T-helper 17 cell (primary cell): ENCODE measurements at places on chromosomes 16 and 17. TPM values are rescaled to one million over a fixed set of nuclear protein-coding genes. Genes with fewer than 3 reads are reported as not detected.
A peak's percentile ranks its signal among the peaks of the same experiment; 100 is the strongest.

NDUFB10 gene
- total RNA-seq: 57.7 TPM

KRT27 gene
- not detected for total RNA-seq

- no peaks in the 10 kb centered on the region for H3K36me3 ChIP-seq
- no peaks in the 10 kb centered on the region for H3K27me3 ChIP-seq
These were observed 697 bp downstream of the CTF1 start for GRCh38 chr16:30896889-30897733.

GRCh38 chr17:5591966-5592365 lies 7.7 kb upstream of the NLRP1 start:
- H3K4me3 ChIP-seq: no peak overlapping the region
- DNase-seq: no peak
- H3K27me3 ChIP-seq: peaks cover 31% of the 10 kb centered on the region
- no peak overlapping the region for H3K27ac ChIP-seq
- peaks cover 6% of the 10 kb centered on the region for H3K4me1 ChIP-seq

- H3K4me3 ChIP-seq: peak overlapping the region; percentile 2
- peaks cover 14% of the 10 kb centered on the region for H3K4me1 ChIP-seq
- no peaks in the 10 kb centered on the region for H3K27me3 ChIP-seq
- peaks cover 3% of the 10 kb centered on the region for H3K36me3 ChIP-seq
These were observed 681.7 kb downstream of the MAF start for GRCh38 chr16:78918805-78919305.

DNA sequence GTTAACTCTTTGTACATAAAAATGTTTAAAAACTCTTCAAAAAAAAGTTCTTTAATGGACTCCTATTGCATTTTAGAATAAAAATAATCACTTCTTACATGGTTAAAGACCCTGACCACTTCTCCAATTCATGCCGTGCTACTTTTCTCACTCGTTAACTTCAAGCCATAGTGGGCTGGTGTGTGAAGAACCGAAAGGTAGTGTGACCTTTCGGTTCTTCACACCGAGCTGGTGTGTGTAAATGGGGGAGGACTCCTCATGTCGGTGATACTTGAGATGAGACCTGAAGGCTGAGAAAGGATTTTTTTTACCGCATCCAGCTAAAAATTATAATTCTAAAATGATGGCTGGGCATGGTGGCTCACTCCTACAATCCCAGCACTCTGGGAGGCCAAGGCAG lies 22.1 kb downstream of the RFFL start:
- peaks cover 35% of the 10 kb centered on the region for H3K4me1 ChIP-seq
- H3K27ac ChIP-seq: no peak overlapping the region
- H3K27me3 ChIP-seq: no peaks in the 10 kb centered on the region
- DNase-seq: no peak

DNA sequence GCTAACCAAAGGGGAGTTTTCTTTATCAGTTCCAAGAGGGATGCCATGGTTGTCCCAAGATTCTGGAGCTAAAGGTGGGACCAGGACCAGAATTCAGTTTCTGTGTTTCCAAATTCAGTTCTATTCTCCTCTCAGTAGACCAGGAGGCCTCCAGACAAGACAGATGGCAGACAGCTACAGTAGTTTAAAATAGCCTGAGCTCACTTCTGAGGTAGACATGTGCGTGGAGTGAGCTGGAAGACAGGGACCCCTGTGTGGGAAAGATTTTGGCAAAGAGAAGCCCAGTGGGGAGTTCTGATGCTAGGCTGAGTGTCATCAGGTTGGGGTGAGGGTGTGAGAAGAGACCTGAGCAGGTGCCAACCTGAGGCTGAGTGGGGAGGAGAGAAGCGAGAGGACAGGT lies 95.4 kb downstream of the PRKCB start:
- H3K27ac ChIP-seq: no peak overlapping the region
- H3K27me3 ChIP-seq: no peaks in the 10 kb centered on the region
- DNase-seq: no peak
- H3K4me3 ChIP-seq: peak overlapping the region; percentile 15

GRCh38 chr17:67511804-67512203 lies 134.7 kb downstream of the PITPNC1 start:
- H3K27ac ChIP-seq: no peak overlapping the region
- no peaks in the 10 kb centered on the region for H3K27me3 ChIP-seq
- peaks cover 2% of the 10 kb centered on the region for H3K36me3 ChIP-seq
- peaks cover 28% of the 10 kb centered on the region for H3K4me1 ChIP-seq

GRCh38 chr17:30381340-30381659 lies 2.6 kb downstream of the CPD start:
- no peak overlapping the region for H3K27ac ChIP-seq
- H3K27me3 ChIP-seq: no peaks in the 10 kb centered on the region
- DNase-seq: no peak
- peak overlapping the region; percentile 97 for H3K4me3 ChIP-seq

DNA sequence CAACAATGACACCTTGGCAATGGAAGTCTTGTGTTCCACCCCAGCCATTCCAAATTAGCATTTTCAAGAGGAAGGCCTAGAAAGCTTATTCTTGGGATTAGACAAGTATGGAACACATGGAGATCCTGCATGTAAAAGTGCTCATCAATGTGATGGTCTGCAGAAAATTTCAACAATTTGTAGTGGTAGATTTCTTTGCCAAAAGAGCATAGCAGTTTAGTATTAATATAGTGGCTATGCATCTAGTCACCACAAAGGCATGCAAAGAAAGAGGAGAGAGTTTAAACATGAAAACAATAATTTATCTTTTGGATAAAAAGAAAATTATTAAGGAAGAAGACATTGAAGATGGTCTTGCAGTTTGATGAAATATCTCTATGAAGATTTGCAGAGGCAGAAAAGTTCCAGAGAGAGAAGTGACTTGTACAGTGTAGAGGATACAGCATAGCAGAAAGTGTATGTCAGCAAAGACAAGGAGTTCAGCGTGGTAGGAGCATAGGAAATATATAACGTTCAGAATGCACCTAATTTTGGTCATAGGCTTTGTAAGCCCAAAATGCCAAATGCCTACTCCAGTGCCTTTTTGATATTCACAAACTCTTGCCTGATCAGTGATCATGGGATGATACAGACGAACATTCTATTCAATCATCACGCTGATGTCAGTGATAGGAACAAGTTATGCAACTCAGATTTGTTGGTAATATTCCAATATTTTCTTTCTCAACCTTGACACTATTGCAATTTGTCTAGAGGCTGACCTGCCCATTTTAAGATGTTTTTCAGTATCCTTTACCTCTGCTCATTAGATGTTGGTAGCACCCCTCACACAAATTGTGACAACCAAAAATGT lies 727.9 kb upstream of the SOX9 start:
- no peaks in the 10 kb centered on the region for H3K4me1 ChIP-seq
- no peak overlapping the region for H3K27ac ChIP-seq
- H3K36me3 ChIP-seq: no peaks in the 10 kb centered on the region
- no peak overlapping the region for H3K4me3 ChIP-seq

- peaks cover 2% of the 10 kb centered on the region for H3K36me3 ChIP-seq
- peaks cover 24% of the 10 kb centered on the region for H3K4me1 ChIP-seq
- DNase-seq: no peak
- peak overlapping the region; percentile 51 for H3K27ac ChIP-seq
- peaks cover 26% of the 10 kb centered on the region for H3K27me3 ChIP-seq
These were observed 3.0 kb upstream of the CBX4 start for GRCh38 chr17:79842136-79842655.
